RCC 7860 (cell line): ENCODE measurements at places on chromosomes 4 and X.

- DNase-seq = peak; percentile 45
These were observed at the start of gene FNIP2 for GRCh38 chr4:158768555-158769174. FNIP2 (plus strand) TSS chr4:158769026; CDS start chr4:158769213, 187 bp downstream.

- no peak for DNase-seq
These were observed 48.7 kb downstream of the NOP14 start for GRCh38 chr4:2914256-2915126.

DNA sequence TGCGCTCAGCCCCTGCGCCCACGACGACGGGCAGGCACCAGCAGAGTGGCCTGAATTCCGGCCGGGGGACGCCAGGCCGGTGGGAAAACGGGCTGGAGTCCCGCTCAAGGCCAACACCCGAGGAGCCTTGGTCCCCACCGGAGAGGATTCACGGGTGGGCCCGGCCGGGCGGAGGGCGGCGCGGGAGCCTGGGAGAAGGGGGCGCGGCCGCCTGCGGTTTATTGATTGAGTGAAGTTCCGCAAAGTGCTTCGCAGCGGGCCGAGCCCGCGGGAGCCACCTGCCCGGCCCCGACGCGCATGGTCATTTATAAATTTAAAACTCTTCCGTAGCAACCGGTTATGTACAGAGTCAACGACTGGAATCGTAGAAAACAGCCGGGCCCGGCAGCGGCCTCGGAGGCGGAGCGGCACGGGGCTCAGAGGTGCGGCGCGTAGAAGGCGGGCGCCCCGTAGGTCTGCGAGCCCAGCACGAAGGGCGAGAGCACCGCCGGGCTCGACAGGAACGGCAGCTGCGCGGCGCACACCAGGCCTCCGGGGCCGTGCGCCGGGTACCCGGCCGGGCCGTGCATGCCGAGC is 3.6 kb downstream of the NKX1-1 start:
- no peak for DNase-seq

- DNase-seq = no peak
These were observed 58.2 kb downstream of the PPM1K start for GRCh38 chr4:88226143-88226542.

GRCh38 chrX:24399550-24399949 is 39.1 kb downstream of the SUPT20HL1 start:
- no peak for DNase-seq

DNA sequence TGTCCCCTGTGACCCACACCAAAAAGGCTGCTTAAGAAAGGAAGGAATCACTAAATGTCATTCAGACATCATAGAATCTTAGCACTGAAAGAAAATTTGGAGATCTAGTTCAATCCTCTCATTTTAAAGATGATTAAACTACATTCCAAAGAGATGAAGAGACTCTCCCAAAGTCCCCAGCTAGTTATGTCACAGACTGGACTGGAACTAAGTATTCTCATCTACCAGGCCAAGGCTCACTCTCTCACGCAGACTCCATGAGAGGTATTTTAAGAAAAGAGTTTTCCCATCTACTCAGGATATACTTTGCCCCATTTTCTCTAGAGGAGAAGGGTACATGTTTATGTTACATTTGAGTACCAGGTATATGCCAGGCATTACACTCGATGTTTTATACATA is 6.9 kb downstream of the FABP2 start:
- DNase-seq = no peak

- DNase-seq = no peak
These were observed 31.1 kb downstream of the RAB40AL start for GRCh38 chrX:102968216-102968615.

GRCh38 chr4:56821381-56822243 is at the start of gene SPINK2:
SPINK2 (minus strand) TSS chr4:56821701; CDS start chr4:56821662, 39 bp downstream.
- DNase-seq = no peak
